ENCODE measurements at places on chromosomes 12 and 14.

DNA sequence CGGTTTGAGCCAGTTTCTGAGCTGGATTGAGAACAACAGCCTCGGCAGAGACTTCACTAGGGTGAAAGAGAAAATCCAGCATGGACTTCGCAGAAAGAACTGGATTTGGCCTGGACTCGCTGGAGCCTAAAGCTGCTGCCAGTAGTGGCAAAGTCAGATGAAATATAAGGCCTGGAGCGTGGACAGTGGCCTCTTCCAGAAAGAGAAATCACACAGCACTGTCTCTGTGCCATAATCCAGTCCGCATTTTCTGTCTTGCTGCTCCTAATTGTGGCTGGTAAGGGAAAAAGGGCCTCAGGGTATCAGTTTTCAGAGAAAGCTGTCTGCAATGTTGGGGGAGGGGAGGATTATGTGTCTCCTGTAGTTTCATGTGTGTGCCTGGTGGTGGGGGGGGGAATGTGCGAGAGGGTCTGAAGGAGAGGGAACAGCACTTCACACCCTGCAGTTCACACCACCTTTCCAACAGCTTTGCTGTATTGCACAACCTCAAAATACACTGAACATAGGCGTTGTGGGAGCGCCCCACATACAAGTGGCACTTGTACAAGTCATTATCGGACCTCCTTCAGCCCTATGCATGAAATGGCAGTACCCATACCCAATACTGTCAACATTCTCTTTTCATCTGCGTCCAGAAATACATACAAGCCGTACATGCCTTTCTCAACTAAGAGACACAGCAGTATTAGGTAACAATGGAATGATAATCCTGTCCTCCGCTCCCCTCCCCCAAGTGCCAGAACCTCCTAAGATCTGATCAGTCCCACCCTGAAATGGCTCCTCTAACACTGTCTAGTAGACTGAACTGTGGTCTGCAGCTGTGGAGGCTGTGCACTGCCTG lies 107.5 kb upstream of the ATF7IP start:
- DNase-seq = peak; percentile 93

- no peak for DNase-seq
Observed at GRCh38 chr12:93757792-93758694, 80.9 kb downstream of the CRADD start.

DNA sequence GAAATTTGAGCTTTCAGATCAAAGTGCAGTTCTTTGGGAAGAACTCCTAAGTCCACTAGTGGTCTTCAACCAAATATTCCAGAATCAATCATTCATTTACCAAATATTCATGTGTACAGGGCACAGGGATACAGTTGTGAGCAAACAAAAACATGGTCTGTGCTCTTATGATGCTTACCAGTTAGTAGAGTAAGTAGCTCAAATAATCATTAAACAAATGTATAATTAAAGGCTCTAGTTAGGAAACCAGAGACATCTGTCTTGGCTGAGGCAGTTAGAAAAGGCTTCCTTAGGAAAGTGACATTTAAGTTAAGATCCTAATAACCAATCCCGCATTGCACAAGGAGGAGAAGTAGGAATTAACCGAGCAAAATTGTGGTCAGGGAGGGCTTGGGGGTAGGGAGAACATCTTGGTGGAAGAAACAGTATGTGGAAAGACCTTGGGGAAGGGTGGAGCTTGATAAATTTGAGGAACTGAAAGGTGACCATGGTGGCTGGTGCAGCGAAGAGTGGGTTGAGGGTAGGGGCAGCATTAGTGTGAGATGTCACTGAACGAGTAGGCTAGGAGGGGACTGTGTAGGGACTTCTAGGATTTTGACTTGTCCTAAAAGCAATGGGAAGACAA lies 40.0 kb downstream of the PEBP1 start:
- DNase-seq = no peak

- peak; percentile 52 for DNase-seq
Observed at GRCh38 chr12:49957570-49957967, 4.1 kb upstream of the AQP5 start.

DNA sequence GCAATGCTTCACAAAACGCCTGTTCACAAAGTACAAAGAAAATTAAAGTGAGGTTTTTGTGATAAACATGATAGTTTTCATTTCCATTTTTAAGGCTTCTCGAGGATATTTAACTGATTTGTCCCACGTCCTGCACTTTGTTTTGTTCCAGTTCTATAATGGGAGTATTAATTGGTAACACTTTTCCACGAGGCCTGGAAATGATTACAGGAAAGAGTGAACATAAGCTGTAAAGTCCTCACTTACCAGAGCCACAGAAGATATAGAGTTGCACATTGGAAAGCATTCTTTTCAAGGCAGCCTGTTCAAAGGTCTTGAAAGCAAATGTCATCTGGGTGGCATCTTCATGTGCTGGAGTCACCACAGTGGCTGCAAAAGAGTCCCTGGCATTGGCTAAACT lies 1236.6 kb downstream of the BCL11B start:
- no peak for DNase-seq

- DNase-seq = no peak
Observed at GRCh38 chr12:89796798-89797382, 88.3 kb upstream of the ATP2B1 start.

DNA sequence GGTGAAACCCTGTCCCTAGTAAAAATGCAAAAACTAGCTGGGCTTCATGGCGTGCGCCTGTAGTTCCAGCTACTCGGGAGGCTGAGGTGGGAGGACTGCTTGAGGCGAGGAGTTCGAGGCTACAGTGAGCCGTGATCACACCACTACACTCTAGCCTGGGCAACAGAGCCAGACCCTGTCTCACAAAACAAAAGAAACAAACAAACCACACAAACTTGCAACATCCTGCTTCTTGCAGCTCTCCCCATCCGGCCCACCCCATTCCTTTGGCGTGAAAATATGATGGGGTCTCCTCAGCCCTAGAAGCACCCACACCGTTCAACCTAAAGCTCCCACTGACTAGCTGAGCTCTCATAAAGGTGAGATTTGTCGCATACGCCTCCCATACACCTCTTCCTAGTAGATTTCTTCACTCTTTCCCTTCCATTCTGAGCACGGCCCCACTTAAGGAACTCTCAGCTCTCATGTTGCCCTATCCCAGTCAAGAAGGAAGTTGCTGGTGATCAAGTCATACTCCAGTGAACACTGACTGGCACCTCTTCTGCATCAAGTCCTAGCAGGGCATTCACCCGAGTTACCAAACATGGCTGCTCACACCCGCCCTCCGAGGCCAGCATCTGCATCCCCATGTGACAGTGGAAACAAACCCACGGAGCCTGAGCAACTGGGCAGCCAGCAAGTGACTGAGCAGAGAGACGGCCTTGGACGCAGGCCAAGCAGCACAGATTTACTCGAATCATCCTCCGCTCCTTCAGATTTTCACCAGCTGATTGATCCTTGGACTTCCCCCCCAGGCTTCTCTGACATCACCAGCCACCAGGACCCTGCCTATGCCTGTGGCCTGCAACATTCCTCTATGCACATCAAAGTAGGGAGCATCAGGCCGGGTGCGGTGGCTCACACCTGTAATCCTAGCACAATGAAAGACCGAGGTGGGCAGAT lies 18.9 kb upstream of the CD27 start:
- peak; percentile 75 for DNase-seq

DNA sequence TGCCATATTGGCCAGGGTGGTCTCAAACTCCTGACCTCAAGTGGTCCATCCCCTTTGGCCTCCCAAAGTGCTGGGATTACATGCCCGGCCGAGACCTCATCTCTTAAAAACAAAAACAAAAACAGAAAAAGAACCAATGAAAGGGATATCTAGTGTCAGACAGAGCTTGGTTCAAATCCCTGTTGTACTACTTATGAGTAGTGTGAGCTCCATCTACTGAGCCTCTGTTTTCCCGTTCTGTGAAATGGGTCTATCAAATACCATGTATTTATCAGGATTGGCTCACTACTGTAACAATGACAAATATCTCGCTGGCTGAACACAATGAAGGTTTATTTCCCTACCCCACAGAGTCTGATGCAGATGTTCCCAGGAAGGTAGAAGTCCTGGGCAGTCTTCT lies 36.9 kb upstream of the HNF1A start:
- DNase-seq = no peak

DNA sequence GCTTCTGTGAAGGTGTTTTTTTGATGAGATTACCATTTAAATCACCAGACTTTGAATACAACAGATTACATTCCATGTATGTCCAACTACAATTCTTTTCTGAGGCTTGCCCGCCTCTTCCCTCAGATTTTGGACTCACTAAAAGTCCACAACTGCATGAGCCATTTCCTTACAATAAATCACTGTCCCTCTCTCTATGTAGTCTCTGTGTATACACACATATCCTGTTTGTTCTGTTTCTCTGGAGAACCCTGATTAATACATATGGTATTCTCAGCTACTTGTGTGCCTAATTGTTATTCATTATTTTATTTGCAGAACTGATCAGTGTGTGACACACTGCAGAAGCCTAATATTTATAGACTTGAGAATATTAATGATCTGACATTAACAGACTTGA lies 2.4 kb upstream of the MIPOL1 start:
- DNase-seq = peak; percentile 15

DNA sequence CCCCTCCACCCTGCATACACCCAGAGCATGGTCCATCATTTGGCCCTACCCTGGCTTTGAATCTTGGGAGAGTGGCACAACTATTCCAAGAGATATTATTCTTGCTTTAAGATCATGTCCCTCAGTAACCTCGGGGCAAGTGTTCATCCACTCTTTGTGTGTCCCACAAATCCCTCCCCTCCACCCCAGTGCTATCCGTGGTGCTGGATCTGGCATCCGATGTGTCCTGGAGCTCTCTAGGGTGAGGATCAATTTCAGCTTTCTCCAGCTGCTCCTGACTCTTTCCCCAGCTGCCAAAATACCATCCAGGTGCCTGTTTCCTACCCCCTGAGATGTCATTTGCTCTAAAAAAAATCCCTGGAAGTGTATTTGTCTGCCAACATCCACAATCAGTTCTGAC lies 64.8 kb upstream of the CMKLR1 start:
- no peak for DNase-seq
